ENCODE measurements at places on chromosomes 16 and 17.

GRCh38 chr16:61909074-61909473, 127.2 kb downstream of the CDH8 start:
- DNase-seq = no peak

GRCh38 chr17:348692-349425, 3.7 kb downstream of the RPH3AL start:
- no peak for DNase-seq

GRCh38 chr17:66040402-66040801, 151.5 kb downstream of the CEP112 start:
- DNase-seq = no peak

- DNase-seq = no peak
Measured at GRCh38 chr17:10063730-10064241, 134.6 kb downstream of the GAS7 start.

DNA sequence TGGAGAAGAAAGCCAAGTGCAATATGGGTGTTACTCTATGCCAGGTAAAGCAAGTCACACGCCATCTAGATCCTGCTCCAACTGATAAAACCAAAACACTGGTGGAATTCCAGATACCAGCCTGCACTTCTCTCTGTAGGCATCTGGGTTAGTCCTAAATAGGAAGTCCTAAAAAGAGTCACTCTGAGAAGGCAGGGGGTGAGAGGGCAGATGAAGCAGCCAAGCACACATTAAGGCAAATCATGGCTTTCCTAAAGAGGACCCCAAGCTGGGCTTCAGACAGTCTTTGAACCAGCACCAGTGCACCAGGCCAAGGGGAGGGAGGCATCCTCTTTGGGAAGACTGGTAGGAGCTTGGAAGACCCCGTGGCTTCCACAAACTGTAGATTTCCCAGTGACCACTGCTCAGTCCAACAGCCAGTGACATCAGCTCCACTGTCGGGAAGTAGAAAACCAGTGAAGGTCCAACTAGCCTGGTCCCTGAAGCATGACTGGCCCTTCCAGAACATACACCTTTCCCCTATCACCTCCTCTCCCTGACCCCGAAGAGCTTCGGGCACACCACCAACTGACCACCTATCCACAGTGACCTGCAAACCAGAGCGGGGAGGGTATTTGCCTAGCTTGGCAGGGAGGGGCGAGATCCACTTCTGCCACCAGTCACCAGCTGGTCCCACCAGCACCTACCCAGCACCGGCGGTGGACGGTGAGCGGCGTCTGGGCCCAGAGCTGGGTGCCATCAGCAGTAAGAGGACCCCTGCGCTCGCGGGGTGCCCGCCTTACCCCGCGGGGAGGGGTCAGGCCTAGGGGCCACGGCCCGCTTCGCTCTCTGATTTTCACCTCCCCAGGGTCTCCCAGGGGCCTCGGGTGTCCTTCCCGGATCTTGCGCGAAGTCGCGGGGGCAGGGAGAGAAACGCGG, 1.0 kb downstream of the LITAF start:
- DNase-seq = no peak

DNA sequence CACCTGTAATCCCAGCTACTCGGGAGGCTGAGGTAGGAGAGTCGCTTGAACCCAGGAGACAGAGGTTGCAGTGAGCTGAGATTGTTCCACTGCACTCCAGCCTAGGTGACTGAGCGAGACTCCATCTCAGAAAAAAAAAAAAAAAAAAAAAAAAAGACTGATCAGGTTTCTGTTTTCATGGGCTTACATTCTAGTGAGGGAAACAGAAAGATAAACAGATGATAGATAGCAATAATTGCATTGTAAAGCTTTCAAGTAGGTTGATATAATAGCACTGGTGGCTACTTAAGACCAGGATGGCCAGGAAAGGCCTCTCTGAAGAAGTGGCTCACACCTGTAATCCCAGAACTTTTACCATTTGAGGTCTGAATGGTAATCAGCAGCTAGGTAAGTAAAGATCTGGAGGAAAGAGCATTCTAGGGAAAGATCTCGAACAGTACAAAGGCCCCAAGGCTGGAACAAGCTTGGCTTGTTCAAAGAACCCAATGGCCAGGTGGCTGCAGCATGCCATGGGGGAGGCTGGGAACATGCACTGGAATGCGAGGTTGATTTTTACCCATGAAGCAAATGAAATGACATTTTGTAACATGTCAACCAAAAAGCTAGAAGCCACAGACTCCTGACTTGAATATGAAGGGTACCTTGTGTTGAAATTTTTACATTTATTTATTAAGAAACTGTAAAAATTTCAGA, 108.3 kb upstream of the DHX40 start:
- no peak for DNase-seq

DNA sequence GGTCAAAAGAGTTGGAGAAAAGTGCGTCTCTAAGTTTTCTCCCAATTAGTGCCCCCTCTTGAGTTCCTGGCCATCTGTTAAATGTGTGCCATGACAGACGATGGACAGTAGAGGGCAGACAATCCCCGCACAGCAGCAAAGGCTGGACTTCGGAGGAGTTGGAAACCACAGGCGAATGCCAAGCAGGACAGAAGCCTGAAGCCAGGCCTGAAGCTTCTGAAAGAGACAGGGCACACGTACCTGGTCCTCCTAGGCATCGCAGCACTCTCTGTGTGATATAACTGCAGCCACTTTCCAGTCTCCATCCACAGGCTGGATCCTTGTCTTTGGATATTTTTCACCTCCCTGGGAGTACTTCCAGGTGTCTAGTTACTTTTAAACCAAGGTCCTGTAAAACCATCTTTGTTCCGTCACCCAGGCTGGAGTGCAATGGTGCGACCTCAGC, 14.5 kb downstream of the C17orf100 start:
- peak; percentile 55 for DNase-seq

DNA sequence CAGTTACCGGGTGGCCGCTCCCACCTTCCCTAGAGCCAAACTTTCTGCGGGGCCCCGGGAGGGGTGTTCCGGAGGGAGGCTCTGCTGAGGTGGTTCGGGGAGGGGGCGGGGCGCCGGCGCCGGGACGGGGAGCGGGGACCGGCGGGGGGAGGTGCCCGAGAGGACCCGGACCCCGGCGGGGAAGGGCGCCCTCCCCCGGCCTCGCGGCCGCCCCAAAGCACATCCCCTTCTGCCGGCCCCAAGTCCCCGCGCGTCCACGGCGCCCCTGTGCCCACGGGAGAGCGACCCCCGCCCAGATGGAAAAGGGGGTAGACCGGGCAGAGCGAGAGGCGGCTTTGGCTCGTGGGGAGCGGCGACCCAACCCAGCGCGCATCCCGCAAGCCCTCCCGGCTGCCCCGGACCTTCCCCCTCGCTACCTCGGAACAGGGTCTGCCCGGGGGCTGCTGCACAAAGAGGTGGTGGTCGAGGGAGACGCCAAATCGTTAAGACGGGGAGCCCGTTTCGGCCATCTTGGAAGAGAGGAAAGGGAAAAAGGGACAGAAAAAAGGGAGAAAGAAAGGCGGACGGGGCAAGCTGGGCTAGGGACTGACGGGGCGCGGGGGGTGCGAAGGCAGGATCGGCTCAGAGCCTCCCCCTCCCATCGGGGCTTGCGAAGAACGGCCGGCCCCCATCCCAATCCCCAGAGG, 530 bp downstream of the PCGF2 start:
- DNase-seq = no peak

DNA sequence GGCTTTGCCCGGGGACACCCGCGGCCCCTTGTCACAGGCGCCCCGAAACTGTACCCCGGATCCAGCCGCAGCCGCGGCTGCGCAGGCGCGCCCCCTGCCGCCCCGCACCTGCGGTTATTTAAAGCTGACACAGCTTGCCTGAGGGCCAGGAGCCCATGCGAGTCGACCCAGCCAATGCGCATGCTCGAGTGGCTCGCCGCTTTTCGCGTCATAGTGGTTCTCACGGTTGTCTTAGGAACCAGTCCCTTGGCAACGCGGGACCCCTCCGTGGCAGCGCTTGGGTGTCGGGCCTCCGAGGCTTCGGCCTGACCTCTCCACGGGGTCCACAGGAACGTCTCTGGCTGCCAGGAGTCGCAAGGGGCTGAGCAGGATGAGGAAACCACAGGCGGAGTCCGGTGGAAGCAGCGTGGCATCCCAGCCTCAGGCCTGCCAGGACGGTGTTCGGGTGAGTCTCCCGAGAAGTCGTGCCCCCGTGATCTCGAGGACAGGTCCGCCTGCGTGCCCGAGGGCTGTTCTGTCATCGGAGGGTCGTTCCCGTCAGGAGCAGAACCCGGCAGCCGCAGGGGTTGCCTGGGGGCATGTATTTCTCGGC, 716.9 kb downstream of the KCNJ18 start:
- no peak for DNase-seq

DNA sequence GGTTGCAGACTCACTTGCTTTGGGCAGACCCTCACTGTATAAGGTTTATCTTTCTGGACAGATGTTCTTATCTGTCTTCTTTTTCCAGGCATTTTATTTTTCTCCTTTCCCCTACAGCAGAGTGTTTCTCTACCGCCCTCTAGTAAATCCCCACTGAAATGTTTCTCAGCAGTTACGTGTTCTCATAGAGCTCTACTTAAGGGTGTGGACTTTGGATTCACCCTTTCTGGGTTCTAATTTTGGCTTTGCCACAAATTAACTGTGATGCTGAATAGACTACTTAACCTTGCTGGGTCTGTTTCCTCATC, 2.0 kb downstream of the ADAT1 start:
- DNase-seq = peak; percentile 20

- DNase-seq = no peak
Measured at GRCh38 chr16:24833352-24833751, 12.4 kb upstream of the SLC5A11 start.

DNA sequence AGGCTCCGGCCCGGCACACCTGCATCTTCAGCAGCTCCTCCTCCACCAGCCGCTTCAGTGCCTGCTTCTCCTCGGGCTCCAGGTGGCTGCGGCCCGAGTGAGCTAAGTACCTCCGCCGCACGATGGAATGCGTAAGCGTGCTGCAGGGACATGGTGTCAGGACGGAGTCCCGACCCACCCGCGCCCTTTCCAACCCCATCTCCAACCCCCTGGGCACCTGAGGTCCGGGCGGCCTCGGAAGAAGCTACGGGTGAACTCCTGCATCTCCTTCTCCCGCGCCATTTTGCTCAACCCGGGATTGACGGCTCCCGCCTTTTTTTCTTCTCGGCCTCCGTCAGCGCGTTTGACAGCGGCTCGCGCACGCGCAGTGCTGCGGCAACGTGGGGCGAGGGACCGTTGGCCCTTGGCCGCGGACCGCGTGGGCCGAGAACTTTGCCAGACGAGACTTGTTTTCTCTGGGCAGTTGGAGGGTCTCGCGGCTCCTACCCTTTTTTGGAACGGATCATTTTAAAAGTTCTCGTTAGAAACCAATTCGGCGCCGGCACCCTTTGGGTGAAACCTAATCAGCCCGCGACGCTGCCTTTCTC, at the start of gene HIRIP3:
Gene HIRIP3 (minus strand): TSS at position 294 of the 587 bp plus-strand sequence. CDS start 12 bp downstream, at position 282.
- peak; percentile 71 for DNase-seq

- DNase-seq = no peak
Measured at GRCh38 chr17:54972406-54973138, 4.0 kb downstream of the STXBP4 start.

DNA sequence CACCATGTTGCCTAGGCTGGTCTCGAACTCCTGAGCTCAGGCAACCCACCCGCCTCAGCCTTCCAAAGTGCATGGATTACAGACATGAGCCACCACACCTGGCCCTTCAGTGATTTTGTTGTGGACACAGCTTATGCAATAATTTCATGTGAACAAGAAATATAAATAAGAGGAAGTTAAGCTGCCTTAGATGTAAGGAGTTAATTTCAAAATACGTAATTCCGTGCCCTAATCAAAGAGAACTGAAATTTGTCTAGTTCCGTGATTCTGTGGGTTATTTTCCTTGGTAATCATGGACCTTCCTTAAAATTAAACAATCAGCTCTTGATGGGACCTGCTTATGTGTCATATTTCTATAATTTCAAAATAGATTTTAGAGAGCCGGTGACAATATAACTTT, 11.9 kb downstream of the TVP23A start:
- no peak for DNase-seq

- DNase-seq = no peak
Measured at GRCh38 chr17:6070913-6071511, 833 bp downstream of the WSCD1 start.

- DNase-seq = peak; percentile 38
Measured at GRCh38 chr17:81002409-81003361, 11.0 kb downstream of the CHMP6 start.
